ENCODE measurements at places on chromosomes 2 and 18.

DNA sequence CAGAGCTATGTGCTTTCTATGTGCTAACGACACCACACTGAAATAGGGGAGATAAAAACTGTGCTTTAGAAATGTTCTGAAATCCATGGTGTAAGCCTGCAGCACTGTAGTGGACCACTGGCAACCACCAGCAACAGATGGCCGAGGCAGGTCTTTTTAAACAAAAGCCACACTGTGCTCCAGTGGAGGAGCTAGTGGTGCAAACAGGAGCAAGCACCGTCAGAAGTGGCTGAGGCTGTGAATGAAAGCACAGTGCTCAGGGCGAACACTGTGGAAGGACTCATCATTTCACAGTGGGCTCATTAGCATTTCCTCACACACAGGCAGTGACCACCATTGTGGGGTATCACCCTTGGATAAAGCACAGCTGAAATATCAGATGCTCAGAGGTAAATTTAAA is 22.9 kb upstream of the MTX2 start:
- no peak overlapping the region for H3K4me3 ChIP-seq
- no peak for DNase-seq
- H3K4me1 ChIP-seq: no peaks in the 10 kb centered on the region
- H3K27ac ChIP-seq: no peak overlapping the region
- no peaks in the 10 kb centered on the region for H3K36me3 ChIP-seq
- H3K27me3 ChIP-seq: peaks cover 4% of the 10 kb centered on the region

- H3K27me3 ChIP-seq: peaks cover 5% of the 10 kb centered on the region
- no peaks in the 10 kb centered on the region for H3K4me1 ChIP-seq
- H3K4me3 ChIP-seq: no peak overlapping the region
- DNase-seq: no peak
- H3K36me3 ChIP-seq: no peaks in the 10 kb centered on the region
Measured at GRCh38 chr2:10518470-10519393, 70.6 kb upstream of the ODC1 start.

DNA sequence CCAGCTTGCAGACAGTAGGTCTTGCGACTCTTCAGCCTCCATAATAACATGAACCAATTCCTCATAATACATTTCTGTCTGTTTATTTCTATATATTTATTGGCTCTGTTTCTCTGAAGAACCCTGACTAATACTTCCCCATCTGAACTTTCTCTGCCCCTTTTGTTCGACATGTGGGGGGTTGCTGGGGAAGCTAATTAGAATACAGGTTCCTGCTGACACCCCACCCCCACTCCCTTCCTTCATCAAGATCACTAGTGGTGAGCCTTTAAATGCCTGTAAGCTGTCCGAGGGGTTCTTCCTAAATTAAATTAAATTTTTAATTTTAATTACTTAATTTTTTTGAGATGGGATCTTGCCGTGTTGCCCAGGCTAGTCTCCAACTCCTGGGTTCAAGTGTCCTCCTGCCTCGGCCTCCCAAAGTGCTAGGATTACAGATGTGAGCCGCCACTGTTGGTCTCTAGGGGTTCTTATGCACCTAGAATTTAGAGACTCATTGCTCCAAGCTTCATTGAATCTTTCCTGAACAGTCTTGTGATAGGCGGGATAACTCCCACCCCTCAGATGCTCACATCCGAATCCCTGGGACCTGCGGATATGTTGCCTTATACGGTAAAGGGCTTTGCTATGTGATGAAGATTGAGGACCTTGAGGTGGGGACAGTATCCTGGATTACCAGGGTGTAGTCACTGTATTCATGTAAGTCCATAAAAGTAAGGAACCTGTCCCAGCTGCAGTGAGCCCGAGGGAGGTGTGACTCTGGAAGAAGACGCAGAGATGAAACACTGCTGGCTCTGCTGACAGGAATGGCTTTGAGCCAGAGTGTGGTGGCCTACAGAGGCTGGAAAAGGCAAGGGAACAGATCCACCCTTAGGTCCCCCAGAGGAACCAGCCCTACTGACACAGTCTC is 26.2 kb downstream of the HPCAL1 start:
- peaks cover 57% of the 10 kb centered on the region for H3K4me1 ChIP-seq
- peaks cover 6% of the 10 kb centered on the region for H3K36me3 ChIP-seq
- H3K4me3 ChIP-seq: no peak overlapping the region
- H3K27me3 ChIP-seq: no peaks in the 10 kb centered on the region
- no peak for DNase-seq

DNA sequence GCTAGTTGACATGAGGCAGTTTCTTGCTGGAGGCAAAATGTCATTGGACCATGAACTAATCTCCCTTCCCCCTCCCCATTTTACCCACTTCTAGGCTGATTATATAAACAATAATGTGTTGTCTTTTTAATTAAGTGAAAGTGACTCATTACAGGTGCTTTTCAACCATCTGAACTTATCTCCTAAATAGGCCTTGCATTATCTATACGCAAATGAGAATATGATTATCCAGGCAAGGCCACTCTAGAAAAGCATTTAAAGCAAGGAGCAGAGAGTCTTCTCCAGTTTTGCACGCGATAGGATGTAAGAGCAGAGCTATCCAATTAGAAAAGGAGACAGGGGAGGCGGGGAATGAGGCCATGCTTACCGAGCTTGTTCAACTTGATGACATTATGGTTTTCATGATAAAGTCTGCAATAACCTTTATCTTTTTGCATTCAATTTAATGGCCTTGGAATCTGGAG is 286.1 kb upstream of the SIX3 start:
- DNase-seq: no peak
- H3K4me3 ChIP-seq: no peak overlapping the region
- no peaks in the 10 kb centered on the region for H3K27me3 ChIP-seq
- no peaks in the 10 kb centered on the region for H3K4me1 ChIP-seq
- H3K27ac ChIP-seq: no peak overlapping the region
